ENCODE measurements at places on chromosomes 12 and 14.

- no peak for DNase-seq
Measured at GRCh38 chr12:122887819-122888212, 8.1 kb downstream of the VPS37B start.

DNA sequence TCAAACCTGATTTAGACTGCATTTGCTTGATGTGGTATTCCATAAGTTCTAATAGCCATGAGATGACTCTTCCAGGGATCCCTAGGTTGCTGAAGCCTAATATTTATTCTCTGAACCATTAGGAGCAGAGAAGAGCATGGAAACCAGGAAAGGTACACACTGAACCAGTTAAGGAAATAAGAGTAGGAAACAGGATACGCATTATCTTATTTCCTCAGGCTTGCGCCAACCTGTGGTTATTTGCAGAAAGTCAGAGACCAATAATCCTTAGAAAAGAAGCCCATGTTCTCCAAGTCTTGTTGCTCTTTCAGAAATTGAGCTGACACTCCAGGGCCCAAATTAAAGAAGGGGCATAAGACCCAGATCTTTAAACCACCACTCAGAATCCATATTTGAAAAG lies 41.8 kb upstream of the SMUG1 start:
- no peak for DNase-seq

- no peak for DNase-seq
Measured at GRCh38 chr12:30329281-30329680, 366.4 kb downstream of the IPO8 start.

GRCh38 chr12:128365032-128365431 lies 98.1 kb downstream of the TMEM132C start:
- DNase-seq, result no peak

- no peak for DNase-seq
Measured at GRCh38 chr14:50768680-50769079, 62.3 kb downstream of the NIN start.

DNA sequence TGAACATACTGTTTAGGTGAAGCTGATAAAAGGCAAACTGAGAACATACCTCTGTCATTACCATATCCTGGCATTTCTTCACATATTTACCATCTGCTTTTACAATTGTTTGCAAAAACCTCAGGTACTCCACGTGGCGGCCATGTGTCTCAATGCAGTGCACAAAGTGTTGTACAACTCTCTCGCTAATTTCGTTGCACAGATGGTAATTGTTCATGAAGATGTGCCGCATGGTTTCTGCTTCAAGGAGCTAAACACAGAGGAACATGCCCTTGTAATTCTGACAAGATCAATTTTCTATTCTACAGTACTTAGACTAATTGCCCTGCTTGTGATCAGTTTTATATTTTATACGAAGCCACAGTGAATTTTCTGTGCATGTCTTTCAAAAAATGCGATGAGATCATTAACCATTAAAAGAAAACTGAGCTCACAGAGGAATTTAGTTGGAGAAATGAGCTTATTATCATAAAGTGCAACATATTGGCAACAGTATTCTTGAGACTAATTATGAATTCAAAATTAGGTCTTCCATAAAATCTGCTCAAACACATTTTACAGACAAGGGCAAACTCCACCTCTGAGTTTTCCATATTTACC lies 233.8 kb downstream of the ITPR2 start:
- no peak for DNase-seq

DNA sequence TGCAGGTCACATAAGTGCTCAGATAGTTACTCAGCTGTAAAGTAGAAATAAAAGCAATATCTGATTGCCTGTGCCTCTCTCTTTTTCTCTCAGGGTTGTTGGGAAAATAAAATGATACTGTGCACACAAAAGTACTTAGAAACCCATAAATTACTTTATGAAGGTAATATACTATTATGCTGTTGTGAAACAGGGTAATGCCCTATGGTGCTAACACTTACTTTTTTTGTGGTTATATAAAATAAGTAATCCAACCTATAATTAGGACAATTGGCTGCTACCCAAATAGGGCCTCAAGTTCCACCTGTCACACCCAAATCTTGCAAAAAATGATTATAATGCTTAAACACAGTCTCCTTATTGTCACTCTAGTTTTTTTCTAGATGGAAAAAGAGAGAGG lies 50.6 kb downstream of the DAAM1 start:
- no peak for DNase-seq

- no peak for DNase-seq
Measured at GRCh38 chr14:102970496-102970895, 48.0 kb downstream of the AMN start.

GRCh38 chr12:47114481-47114892 lies 34.7 kb upstream of the AMIGO2 start:
- no peak for DNase-seq

DNA sequence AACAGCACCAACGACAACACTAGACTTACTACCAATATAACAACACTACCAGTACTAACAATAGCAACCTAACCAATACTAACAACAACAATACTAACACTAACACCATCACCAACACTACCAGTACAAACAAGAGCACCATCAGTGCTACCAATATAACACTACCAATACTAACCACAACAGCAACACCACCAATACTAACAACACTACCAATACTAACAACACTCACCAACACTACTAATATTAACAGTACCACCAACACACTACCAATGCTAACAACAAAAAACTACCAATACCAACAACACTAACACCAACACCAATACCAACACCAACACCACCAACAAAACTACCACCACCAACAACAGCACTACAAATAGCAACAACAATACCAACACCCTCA lies 25.1 kb downstream of the PTGER2 start:
- DNase-seq, result no peak

GRCh38 chr12:42962384-42962783 lies 372.8 kb upstream of the PRICKLE1 start:
- DNase-seq, result no peak

GRCh38 chr12:75479963-75480461 lies 543 bp upstream of the GLIPR1 start:
- DNase-seq, result no peak

- no peak for DNase-seq
Measured at GRCh38 chr12:41485203-41485602, 297.1 kb downstream of the PDZRN4 start.

Measured in T-helper 1 cell (primary cell).